ENCODE measurements at places on chromosomes 1 and 21.

GRCh38 chr1:185652348-185652747, 81.8 kb upstream of the HMCN1 start:
- H3K4me3 ChIP-seq: no peak overlapping the region
- no peak overlapping the region for H3K27ac ChIP-seq
- H3K36me3 ChIP-seq: no peaks in the 10 kb centered on the region
- H3K27me3 ChIP-seq: no peaks in the 10 kb centered on the region

DNA sequence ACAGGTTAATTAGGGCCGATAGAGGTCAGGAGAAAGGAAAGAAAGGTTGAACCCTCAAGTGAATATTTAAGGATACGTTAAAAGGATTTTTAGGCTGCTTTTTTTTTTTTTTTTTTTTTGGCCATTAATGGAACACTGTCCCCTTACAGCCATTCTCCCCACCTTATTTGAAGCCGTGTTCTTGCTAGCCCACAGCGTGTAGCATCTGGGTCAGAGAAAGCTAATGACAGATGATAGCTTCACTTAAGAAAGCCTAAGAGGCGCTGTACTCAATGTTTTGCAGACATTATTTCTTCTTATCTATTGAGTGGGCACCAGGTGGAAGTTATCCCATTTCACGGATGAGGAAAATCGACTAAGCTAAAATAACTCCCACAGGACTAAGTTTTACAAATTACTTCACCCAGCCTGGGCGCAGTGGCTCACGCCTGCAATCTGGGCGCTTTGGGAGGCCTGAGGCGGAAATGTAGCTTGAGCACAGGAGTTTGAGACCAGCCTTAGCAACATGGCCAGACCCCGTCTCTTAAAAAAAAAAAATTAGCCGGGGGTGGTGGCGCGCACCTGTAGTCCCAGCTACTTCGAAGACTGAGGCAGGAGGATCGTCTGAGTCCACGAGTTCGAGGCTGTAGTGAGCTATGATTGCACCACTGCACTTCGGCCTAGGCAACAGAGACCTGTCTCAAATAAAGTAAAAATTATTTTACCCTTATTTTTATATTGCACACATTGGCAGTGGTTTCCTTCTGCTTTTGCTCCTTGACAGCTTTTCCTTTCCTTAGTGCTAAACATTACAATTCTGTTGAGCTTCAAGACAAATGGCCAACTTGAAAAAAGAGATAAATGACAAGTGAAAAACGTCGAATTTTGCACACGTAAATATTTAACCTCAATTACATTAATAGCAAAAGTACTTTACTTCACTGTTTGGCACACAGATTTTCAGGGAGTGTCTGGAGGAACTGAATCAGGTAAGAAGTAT, 1.1 kb upstream of the PHTF1 start:
- H3K27me3 ChIP-seq: no peaks in the 10 kb centered on the region
- H3K36me3 ChIP-seq: peaks cover 6% of the 10 kb centered on the region
- DNase-seq: no peak
- H3K27ac ChIP-seq: peak overlapping the region; percentile 95
- no peaks in the 10 kb centered on the region for H3K4me1 ChIP-seq

DNA sequence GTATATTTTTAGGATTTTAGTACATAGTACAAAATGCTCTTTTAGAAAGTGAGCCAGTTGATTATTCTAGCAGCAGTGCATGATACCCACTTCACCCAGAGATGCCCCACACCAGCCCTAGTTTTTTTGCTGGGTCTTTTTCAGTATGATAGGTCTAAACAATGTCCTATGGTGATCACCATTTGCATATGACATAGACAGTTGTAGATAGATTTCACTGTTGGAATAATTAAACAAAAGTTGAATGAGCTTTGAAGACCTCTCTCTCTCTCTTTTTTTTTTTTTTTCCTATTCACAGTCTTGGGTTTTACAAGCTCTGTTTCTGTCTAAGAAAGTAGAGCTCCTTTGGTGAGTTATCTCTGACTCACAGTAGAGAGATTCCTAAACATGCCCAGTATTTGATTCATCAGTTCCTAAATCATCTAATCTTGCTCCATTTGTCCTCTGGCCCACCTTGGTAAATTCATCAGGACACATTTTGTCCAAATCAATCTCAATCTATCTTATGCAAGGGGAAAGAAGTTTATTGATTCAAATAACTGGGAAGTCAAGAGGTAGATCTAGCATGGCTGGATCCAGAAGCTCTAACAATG, 44.7 kb upstream of the VAV3 start:
- H3K4me3 ChIP-seq: no peak overlapping the region
- no peaks in the 10 kb centered on the region for H3K36me3 ChIP-seq
- no peak overlapping the region for H3K27ac ChIP-seq
- no peaks in the 10 kb centered on the region for H3K27me3 ChIP-seq

DNA sequence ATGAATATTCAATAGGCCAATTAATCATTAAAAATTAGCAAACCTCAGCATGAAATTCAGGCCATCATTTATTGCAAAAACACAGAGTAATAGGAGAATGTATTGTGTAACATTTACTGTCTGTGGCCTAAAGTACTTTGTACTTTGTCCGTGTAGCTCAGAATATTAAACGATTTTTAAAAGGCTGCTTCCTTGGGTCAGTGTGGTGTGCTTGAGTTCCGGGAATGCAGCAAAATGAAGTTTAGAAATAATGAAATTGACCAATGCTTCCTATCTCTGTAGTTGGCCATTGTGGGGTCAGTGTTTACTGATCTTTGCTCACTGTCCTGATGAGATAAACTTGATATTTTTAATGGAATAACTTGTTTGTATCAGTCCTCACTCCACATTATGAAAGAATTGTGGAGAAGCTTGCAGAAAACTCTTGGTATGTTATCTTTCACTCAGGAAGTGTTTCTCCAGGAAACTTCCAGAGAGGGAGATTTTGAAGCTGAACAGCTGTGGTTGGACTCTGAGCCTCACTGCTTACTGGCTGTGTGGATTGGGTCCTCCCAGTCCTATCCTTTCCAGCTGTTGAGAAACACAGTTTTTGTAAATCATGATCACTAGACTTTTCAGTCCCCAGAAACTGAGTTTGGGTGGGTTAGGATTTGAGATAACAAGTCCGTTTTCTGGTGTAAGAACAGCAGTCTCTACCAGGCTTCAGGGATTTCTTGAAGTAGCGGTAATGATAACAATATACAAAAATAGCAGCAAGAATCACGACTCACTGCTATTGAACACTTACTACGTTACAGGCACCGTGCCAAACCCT, 19.2 kb upstream of the MTARC1 start:
- H3K27ac ChIP-seq: peak overlapping the region; percentile 25
- H3K4me1 ChIP-seq: peaks cover 18% of the 10 kb centered on the region
- H3K27me3 ChIP-seq: no peaks in the 10 kb centered on the region
- H3K4me3 ChIP-seq: no peak overlapping the region

DNA sequence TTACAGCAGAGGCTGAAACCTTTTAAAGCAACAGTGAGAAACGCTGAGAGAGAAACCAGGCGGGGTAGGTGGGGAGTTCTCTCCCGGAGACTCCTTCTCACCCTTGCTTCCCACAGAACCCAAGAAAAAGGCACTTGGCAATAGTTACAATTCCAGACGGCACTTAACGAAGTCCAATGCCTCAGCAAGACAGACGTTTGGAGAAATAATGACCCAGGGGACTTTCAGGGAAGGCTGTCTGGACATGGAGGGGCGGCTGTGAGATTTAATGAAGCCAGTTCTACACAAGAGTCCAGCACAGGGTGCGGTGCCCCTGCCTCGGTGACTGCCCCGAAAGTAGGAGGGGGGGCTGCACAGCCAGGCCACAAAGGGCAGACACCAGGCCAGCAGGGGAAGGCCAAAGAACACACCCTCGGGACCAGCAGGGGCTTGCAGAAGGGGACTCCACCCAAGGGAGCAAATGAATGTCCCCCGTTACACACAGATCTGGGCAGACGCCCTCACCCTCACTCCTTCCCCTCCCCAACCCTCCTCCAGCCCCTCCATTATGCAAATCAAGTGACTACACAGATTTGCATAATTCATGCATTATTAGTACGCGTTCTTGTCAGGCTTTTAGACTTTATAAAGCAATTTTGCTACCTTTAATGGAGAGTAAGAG, 26.3 kb downstream of the KCNN3 start:
- no peak overlapping the region for H3K4me3 ChIP-seq
- DNase-seq: no peak
- no peak overlapping the region for H3K27ac ChIP-seq
- H3K27me3 ChIP-seq: no peaks in the 10 kb centered on the region
- peaks cover 24% of the 10 kb centered on the region for H3K4me1 ChIP-seq
